ENCODE measurements at places on chromosomes 11 and 22.

DNA sequence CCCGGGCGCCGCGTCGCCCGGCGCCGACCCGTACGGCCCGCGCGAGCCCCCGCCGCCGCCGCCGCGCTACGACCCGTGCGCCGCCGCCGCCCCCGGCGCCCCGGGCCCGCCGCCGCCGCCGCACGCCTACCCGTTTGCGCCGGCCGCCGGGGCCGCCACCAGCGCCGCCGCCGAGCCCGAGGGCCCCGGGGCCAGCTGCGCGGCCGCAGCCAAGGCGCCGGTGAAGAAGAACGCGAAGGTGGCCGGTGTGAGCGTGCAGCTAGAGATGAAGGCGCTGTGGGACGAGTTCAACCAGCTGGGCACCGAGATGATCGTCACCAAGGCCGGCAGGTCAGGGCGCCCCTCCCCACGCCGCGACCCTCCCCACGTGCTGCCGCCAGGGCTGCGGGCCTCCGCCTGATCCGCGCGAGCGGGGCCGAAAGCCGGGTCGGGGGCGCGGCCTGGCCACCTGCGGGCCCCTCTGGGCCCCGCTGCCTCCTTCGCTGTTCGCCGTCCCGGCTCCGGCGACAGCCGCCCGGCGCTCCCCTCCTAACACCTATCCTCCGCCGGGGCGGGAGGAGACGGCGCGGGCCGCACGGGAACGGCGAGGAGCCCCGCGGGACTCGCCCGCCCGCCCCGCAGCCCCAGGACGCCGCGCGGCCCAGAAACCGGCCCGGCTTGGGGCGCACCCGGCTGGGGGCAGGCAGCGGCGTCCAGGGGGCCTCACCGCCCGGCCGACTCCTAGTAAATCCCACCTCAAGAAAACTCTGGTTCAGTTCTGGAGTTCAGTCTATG, 560 bp downstream of the TBX1 start:
- no peak for DNase-seq

- DNase-seq, result no peak
These were observed 16.6 kb upstream of the CHKA start for GRCh38 chr11:68137833-68138232.

DNA sequence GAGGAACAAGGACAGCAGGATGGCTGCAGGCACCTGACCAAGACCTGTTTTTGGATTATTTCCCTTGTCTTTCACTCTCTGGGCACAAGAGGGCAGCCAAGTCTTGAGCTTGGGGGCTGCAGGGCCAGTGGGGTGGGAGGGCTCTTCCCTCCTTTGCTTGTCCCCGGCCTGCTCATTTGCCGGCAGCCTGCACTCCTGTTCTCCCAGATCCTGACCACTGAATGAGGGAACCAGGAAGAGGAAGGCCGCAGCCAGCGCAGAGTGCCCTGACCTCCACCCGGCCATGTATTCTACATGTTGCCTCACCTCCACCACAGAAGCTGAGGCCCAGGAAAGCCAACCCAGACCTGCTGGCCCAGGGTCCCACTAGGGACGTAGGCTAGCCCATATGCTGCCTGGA, 15.5 kb upstream of the NNMT start:
- no peak for DNase-seq

- no peak for DNase-seq
These were observed 6.4 kb downstream of the RAC2 start for GRCh38 chr22:37237371-37238268.

GRCh38 chr11:8296038-8296649, 32.5 kb upstream of the LMO1 start:
- DNase-seq, result no peak

DNA sequence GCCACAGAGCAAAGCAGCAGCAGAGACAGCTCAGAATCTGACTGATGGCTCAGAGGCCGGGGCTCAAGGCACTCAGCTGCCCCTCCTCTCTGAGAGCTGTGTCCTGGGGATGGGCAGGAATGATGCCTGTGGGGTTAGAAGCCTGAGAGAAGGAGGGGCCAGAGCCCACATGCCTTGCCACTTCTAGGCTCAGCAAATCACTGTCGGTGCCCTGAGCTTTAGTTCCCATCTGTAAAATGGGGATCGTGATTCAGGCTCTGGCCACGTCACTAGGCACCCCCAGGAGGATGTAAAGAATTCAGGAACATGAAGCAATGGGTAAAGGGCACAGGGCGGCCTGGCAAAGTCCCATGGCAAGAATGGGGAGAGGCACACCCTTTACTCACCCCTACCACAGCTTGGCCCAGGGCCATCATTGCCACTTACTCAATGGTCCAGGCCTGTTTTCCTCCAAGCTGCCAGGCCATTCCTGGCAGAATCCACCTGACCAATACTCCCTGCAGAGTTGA, 3.4 kb upstream of the CDC42EP2 start:
- DNase-seq, result no peak

- no peak for DNase-seq
These were observed 1.6 kb upstream of the BCR start for GRCh38 chr22:23178512-23179254.

- DNase-seq, result no peak
These were observed 661.9 kb downstream of the CNTN5 start for GRCh38 chr11:99682646-99683045.

- no peak for DNase-seq
These were observed 5.0 kb upstream of the RNF169 start for GRCh38 chr11:74743640-74744039.

DNA sequence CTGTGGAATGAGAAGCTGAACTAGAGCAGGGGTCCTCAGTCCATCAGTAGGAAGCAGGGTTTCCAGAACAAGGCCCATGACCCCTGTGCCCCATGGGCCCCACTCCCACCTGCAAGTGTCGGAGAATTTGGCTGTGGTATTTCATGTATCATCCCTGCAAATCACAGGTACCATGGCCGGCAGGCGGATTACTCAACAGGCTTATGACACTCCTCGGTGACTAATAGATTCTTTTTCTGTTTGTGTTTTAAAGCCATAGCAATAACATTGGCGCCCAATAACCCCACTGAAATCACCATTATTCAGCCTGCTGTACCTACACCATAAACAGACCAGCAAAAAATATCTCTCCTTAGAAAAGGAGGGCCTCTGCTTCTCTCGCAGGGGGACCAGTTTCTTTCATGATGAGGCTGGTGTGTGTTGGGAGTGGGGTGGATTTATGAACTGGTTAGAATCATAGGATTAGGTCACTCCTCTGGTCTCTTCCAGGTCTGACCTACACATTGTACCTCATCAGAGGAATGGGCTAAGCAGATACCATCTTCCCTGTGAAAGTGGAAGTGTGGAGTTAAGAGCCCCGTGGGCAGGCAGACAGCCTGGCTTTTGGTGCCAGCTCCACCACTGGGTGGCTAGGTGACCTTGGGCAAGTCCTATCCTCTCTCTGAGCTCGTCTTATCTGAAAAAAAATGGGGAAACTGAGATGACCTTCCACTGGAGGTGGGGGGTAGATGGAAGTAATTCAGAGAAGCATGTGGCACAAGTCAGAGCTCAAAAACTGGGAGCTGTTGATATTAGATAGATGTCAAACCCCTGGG, 60.2 kb upstream of the WNT11 start:
- no peak for DNase-seq

GRCh38 chr11:67032830-67033551, 10.1 kb downstream of the SYT12 start:
- no peak for DNase-seq

- no peak for DNase-seq
These were observed 10.4 kb upstream of the YPEL1 start for GRCh38 chr22:21745948-21746347.

- DNase-seq, result no peak
These were observed 714 bp downstream of the CD59 start for GRCh38 chr11:33735271-33736147.

- no peak for DNase-seq
These were observed 32.6 kb upstream of the APLP2 start for GRCh38 chr11:130037058-130037457.

DNA sequence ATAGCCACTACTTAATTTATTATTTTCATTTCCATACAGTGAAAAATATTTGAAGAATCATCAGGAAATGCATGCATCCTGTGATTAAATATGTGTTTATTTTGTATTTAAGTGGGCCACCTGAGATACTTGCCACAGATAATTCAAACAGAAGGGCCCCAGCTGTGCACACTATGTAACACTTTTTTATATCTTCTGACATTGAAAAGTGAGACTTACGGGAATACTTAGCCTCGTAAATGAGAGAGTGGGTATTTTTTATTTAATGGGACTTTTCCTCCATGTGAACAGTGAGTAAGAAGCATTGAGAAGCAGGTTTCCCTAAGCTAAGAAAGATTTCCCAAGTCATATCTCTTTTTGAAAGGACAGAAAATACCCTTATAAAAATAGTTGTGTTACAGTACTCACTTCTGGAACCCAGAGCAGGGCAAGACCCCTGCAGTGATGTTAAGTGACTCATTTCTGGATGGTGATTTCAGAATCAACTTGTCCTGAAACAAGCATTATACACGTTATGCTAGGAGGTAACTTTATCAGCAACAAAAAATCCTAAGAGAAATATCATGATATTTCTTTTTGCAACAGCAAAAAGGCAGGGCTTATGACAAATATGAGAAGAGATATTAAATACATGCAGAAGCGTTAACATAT, 478.1 kb upstream of the CHORDC1 start:
- no peak for DNase-seq

DNA sequence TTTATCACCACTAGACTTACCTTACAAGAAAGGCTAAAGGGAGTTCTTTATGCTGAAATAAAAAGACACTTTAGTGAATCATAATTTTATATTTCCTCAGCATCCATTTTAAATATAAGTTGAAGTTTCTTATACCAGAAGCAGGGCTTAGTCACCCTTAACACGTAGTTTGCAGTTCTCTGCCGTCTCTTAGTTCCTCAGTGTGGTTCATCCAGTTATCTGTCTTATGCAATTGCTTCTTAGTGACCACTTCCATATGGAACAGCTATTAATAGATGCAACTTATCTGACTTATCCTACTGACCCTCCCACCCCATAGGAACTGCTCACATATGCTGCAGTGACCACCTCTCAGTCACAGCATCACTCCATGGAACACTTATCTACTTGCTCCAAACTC, 11.7 kb upstream of the SLC36A4 start:
- no peak for DNase-seq

- DNase-seq, result no peak
These were observed 109.6 kb downstream of the USP35 start for GRCh38 chr11:78298291-78298771.

- peak; percentile 24 for DNase-seq
These were observed 30.6 kb upstream of the PANX2 start for GRCh38 chr22:50139843-50140415.

DNA sequence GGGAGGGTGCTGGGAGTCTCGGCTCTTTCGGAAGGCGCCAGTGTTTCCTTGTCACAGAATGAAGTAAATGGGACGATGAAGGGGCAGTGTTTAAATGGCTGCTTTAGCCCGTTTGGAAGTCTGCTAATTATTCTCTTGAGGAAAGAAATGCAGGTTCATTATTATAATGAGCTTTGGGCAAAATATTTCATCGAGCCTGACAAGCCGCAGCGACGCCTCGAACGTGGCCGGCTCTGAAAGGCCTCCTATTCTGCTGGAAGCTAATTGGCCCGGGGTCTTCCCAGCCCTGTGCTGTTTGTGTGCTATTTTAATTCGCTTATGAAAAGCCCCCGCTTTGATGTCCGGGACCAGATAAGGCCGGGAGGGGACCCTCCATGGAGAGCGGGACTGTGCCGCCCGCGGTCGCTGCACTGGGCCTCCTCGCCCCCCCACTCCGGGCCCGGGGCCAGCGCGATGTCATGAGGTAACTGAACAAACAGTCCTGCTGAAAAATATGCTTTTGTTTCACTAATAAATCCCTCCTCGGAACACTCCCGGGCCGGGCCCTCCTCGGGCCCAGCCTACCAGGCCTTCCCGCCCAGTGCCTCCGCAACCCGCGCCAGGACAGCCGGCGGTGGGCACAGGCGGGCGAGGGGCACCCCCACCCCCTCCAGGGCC, 78.4 kb downstream of the CDKN1C start:
- DNase-seq, result peak; percentile 91

- DNase-seq, result no peak
These were observed 256.7 kb upstream of the CCDC90B start for GRCh38 chr11:83542861-83543260.

GRCh38 chr11:62544581-62545436, 1.8 kb downstream of the AHNAK start:
- DNase-seq, result no peak

DNA sequence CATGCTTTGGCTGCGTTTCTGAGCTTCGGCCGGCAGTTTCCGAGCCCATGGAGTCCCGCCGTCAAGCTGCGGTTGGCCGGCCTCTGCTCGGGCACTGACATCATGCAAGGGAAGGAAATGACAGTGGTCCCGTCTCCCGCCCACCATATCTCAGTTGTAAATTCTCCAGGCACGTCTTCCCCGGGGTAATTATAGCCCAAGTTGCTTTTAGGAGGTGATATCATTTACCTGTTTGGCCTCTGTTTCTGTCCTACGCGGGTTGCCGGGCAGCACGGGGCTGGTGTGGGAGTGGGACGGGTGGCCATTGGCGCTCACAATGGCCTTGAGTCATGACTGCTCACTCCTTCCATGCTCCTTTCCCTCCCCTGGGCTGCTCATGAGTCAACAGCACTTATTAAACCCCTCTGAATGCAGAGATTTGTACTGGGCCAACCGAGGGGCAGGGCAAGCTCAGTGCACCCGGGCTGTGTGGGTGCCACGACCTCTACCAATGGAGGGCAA, 4.2 kb upstream of the ANO1 start:
- no peak for DNase-seq

DNA sequence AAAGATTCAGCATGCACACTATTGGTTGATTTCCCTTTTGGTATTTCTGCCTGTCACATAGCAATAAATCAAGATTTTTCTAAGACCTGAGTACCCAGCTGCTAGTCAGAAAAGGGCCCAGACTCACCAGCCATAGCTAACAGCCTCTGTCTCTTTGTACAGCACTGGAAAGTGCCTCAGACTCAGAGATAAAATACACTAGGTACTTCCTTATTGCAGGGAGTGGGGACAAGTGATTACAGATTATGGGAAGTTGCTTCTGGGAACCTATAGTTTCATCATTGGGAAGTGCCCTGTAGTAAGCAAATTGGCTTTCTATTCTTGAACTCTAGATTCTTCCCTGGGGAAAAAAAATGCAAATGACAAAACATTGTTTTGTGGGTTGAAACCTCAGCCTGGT, at the start of gene CASP5:
CASP5 (minus strand) TSS at position 166 of the 400 bp plus-strand sequence; CDS start at position 134, 32 bp downstream.
- DNase-seq, result no peak
